ENCODE measurements at places on chromosomes 1 and 21.
A peak's percentile ranks its signal among the peaks of the same experiment; 100 is the strongest.

DNA sequence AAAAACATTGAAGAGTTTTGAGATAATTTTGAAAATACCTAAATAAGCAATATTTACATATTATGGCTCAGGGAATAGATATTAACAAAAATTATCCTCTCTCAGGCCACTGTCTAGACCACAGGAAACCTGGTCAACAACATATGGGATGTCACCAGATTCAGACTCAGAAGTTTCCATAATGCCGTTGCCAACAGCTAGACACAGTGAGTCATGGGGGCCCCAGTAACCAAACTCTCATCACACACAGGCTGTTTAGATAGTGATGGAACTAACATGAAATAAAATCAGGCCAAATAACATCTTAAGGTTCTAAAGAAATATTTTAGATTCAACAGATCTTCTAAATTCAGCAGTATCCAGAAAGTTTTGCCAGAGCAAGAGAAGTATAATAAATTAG lies 681.7 kb upstream of the ADAMTS5 start:
- peak; percentile 16 for DNase-seq

- no peak for DNase-seq
Measured at GRCh38 chr21:31282095-31282709, 61.9 kb downstream of the TIAM1 start.

DNA sequence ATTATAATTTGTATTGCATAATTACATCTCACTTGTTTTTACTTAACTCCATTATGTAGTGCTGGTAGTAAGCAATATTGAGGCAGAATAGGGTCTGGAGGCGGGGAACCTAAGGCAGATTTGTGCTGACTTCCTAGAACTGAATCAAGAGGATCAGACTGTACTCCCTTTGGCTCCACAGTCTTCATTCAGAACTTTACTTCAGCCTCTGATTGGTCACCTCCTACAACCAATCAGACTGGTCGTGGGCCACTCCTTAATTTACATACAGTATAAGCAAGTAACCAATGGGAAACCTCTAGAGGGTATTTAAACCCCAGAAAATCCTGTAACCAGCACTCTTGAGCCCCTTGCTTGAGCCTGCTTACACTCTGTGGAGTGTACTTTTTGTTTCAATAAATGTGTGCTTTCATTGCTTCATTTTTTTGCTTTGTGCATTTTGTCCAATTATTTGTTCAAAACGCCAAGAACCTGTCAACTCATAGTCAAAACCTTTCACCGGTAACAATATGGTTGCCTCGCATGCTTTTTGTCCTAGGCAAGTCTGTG lies 31.6 kb downstream of the ZBTB8OS start:
- no peak for DNase-seq

- no peak for DNase-seq
Measured at GRCh38 chr1:108072776-108073175, 107.8 kb upstream of the VAV3 start.

GRCh38 chr1:230218667-230219066 lies 151.6 kb downstream of the GALNT2 start:
- no peak for DNase-seq

DNA sequence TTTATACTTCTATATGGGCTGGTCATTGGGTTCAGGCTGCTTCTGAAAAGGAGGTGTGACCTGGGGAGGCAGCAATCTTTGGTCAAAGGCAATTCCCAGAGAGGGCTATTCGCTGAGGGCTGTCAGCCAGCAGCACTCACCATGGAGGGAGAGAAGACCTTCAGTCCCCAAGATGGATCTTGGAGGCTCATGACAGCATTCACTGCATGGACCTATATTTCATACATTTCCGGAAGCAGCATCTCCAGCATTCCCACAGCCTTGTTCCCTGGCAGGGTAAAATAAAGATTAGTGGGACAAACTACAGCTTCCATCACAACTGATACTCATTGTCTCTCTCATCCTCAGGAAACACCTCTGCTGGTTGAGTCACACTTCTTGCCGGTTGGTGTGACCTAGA lies 146.6 kb downstream of the CNIH3 start:
- DNase-seq: no peak

DNA sequence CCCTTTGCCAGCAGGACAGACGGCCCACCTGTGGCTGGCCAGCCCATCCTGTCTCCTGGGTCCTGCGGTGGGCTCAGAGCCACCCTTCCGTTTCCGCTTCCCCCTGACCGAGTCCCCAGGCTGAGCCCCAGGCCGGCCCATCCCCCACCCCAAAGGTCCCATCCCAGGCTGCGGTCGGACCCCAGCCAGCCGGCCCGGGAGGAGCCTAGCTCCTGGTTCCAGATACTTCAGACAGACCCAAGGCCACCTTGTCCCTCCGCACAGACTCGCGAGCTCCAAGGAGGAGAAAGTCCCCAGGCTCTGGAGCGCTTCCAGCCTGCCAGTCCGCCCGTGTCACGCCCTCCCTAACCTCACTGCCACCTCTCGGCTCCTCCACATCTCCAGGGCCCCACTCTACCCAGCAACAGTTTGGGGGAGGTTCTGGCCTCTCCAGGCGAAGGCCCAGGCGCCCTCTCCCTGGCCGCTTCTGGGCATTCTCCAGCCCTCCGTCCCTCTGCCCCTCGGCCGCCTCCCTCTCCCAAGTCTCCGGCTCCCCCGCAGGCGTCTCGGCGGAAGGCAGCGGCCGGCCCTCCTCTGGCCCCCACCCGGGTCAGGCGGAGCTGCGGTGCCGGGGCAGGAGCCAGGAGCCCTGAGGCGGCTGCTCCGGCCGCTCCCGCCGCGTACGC lies 835 bp downstream of the LRRN2 start:
- DNase-seq: peak; percentile 45

DNA sequence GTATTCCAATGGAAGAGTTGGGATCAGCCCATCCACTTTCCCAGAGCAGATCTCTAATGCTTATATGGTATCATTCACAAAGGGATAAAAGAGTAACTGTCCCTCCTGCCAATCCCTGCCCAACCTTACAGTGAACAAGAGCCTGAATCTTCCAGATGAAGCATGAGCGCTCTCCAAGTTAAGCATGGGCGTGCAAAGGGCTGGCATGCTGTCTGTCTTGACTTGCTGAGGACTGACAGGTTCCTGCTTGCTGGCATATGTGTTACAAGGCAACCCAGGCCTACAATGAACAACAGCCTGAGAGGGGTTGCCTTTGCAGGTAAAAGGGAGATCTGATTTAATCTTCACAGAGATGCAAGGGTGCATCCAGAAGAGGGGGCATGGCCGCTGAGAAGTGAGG lies 155.6 kb upstream of the SOD1 start:
- DNase-seq: no peak

- no peak for DNase-seq
Measured at GRCh38 chr1:148357037-148357436, 126.1 kb downstream of the PPIAL4G start.

DNA sequence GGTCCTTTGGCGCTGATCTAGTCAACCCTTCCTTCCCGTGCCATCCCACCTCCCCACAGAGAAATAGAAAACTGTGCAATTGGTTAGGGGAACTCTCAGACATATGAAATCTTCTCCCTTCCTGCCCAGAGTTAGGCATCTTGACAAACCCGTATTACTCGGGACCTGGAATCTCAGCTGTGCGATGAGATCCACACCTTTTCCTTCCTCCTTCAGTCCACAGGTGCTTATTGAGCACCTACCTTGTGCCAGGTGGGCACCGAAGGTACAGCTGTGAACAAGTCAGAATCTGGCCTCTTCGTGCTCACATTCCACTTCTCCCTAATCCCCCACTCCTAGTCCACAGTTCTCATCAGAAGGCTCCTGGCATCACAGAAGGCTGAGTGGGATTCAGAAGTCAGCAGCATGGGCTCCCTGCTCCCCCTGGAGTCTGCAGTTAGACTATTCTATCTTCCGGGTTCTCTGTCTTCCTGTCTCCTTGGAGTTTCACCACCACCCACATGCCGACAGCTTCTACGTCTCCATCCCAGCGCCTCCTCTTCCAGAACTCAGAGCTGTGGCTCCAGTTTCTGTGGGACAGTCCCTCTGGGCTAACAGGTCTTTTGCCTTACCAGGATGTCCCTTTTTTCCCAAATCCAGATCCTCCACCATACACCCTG lies 23.0 kb downstream of the KNCN start:
- no peak for DNase-seq

DNA sequence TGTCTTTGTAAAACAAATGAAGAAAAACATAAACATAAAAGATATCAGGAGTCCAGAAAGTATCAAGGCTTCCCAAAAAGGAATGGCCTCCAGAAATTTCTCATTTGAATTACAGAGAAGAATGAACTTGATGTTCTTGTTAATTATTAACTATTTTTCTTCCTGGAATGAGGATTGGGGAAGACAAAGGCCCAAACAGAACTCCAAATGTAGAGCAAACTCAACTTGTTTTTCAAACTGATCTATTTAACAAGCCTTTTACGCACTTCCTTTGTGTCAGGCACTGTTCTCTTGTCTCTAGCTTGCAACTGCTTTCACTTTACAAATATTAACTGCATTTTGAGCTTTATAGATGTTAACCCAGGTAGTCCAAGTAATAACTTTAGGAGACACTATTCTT lies 45.5 kb downstream of the LAMC2 start:
- DNase-seq: no peak

GRCh38 chr1:88003255-88003654 lies 674.6 kb downstream of the LMO4 start:
- no peak for DNase-seq

- DNase-seq: no peak
Measured at GRCh38 chr1:246258250-246258649, 248.8 kb downstream of the SMYD3 start.

DNA sequence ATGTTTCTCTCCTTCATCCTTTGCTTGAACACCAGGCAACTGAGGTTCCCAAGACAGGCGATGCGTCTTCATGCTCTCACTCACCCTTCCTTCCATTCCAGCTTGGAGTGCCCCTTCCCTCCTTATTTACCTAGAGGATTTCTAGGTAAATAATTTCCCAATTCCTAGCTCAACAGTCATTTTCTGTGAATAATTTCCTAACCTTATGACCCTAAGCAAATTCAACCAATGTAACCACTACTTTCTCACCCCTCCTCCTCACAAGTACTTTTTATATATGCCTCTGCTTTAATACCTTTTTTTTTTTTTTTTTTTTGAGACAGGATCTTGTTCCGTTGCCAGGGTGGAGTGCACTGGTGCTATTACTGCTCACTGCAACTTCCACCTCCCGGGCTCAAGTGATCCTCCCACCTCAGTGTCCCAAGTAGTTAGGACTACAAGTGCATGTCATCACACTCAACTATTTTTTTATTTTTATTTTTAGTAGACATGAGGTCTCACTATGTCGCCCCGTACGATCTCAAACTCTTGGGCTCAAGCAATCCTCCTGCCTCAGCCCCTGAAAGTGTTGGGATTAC lies 86.7 kb downstream of the USP24 start:
- DNase-seq: no peak

- DNase-seq: no peak
Measured at GRCh38 chr1:12121212-12122003, 45.4 kb upstream of the TNFRSF1B start.

- DNase-seq: no peak
Measured at GRCh38 chr1:8211251-8211882, 106.5 kb upstream of the SLC45A1 start.

DNA sequence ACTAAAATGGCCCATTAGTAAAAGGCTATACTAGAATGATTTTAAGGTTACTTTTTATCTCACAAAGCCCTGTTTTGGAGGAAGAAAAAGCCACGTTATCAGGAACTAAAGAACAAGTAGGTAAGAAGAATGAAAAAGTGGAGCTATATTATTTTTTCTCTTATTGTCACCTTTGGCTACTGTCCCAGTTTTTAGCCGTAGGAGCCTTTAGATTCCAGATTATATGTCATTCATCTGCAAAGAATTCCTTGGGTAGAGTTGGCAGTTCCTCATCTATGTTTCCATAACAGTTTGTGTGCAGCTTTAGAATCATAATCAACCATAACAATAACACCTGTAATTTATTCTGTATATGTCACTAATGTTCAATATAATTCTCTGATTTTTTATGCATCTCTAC lies 83.8 kb downstream of the TPR start:
- DNase-seq: no peak

DNA sequence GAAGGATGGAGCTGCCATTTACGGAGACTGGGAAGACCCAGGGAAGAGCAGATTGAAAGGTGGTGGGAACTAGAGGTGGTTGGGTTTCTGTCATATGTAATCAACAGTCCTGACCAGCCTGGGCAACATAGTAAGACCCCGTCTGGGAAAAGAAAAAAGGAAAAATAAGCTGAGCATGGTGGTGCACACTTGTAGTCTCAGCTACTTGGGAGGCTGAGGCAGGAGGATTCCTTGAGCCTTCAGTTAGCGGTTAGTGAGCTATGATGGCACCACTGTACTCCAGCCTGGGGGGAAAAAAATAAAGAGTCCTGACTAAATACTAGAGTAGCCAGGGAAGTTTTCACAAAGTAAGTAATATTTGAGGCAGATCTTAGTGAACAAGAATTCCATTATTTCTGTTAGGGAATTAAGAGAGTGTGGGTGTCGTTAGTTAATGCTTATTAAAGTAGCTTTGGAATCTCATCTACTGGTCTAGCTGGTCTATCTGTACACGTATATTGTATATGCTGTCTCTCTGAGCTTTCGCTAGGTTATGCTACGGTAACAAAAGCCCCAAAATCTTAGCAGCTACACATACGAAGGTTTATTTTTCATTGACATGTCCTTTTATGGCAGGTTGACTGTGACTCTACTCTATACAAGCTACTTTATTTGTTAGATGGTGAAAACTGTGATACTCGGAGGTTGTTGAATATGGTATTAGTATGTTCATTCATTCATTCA lies 4.4 kb downstream of the NBPF1 start:
- no peak for DNase-seq

DNA sequence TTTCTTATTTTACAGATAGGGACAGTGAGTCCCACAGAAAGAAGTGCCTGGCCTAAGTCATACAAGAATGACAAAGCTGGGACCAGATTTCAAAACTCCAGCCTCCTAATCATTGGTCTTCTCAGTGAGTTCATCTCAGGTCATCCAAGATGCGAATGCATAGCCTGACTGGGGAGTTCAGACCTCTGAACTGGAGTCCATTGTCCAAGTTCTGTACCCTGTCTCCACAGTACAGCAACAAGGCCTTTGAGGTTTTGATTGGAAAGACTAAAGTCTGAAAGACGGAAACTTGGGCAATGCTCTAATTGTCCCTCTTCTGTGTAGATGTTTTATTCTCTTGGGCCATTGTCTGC lies 62.0 kb downstream of the TNN start:
- DNase-seq: no peak

GRCh38 chr1:19416921-19417470 lies 68.3 kb downstream of the CAPZB start:
- no peak for DNase-seq

DNA sequence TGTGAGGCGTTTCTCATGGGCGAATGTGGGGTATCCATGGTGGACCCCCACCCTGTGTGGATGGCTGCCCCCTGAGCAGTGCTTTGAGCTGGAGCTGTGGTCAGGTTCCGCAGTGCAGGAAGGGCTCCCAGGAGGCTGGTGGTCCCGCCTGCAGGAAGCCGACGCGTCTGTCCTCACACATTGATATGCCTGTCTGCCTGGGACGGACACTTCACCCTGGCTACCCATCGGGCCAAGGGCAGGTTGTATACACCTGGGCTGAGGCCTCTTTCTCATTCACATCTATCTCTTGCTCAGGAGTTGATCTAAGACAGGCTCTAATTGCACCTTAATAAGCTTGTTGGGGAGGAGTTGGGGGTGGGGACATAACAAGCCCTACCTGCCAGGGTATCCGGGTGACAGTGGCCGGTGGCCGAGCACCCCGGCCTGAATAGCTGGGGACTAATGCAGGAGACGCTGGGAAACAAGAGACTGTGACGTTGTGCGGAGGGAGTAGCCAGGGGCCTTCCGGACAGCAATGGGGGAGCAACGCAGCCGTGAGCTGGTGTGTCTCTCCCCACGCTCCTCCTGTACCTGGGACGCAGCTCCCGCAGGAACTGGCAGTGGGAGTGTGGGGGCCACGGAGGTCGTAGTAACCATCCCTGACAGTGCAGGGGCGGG lies 21.7 kb downstream of the PDXK start:
- no peak for DNase-seq

All from NCI-H446 treated with DMSO at 0.1 percent for 48 hours (cell line).